ENCODE measurements at places on chromosomes 7 and 10.

- DNase-seq: peak; percentile 42
Measured at GRCh38 chr7:6254866-6255265, 17.6 kb downstream of the CYTH3 start.

- DNase-seq: peak; percentile 21
Measured at GRCh38 chr7:23662124-23662983, 17.6 kb upstream of the FAM221A start.

GRCh38 chr10:26524161-26524896 lies 86.2 kb downstream of the APBB1IP start:
- DNase-seq: no peak

DNA sequence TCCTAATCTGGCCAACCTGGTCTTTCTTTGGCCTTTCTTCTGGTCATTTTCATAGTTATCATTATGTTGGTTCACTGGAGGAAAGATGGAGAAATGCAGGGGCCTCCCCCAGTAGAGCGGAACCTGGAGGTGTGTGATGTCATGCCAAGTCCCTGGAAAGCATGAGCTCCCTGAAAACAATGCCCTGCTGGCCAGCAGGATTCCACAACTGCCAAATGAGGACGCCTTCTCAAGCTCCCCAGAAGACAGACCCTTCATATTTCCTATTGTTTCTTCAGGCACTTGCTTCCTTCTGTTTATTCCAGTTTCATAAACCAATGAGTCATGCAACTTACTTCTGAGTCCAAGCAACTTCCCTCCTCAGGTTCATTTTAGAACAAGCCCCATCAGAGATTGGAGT lies 339.0 kb downstream of the GATA3 start:
- DNase-seq: no peak

GRCh38 chr10:86960863-86961434 lies 2.5 kb downstream of the SNCG start:
- DNase-seq: no peak

- peak; percentile 16 for DNase-seq
Measured at GRCh38 chr7:135326636-135327280, 93.1 kb downstream of the STRA8 start.

GRCh38 chr10:21751341-21752310 lies 217.6 kb downstream of the MLLT10 start:
- DNase-seq: no peak

- DNase-seq: peak; percentile 40
Measured at GRCh38 chr7:104951546-104951945, 62.5 kb upstream of the KMT2E start.

GRCh38 chr7:36651404-36651803 lies 72.9 kb downstream of the AOAH start:
- peak; percentile 81 for DNase-seq

DNA sequence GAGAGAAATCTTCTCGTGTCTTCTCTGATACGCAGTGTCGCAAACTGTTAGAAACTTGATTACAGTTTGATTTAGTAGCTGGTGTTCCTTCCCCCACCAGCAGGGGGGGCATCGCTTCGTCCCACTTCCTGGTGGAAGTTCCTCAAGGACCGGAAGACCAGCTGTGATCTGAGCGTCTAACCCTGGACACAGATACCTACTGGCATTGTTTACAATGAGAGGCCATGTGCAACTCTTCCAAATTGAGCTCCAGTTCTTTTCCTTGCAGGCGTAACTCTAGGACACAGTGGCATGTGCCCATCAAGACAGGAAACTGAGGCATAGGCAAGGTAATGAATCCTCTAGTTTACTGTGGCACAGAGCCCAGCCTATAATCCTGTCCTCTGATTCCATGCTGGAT lies 219.0 kb downstream of the CCDC3 start:
- DNase-seq: no peak

DNA sequence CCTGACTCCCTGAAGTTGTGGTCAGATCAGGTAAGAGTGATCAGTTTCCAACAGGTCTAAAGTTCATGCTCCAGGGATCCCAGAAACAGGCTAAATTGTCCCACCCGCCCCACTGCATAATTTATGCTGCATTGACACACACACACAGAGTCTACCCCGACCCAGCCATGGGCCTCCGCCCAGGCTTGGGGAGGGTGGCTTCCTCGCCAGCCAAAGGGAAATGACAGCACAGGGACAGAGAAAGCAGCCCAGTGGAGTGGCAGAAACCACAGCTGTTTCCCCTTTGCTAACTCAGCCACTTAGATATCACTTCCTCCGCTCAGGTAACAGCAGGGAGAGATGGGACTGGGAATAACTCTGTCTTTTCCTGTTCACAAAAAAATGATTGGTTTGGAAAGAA lies 9.4 kb downstream of the SH3PXD2A start:
- DNase-seq: no peak

GRCh38 chr10:3169271-3169670 lies 3.3 kb downstream of the PITRM1 start:
- DNase-seq: no peak
